ENCODE measurements at places on chromosomes 13 and 19. TPM values are rescaled to one million over a fixed set of nuclear protein-coding genes. Genes with fewer than 3 reads are reported as not detected.

DNA sequence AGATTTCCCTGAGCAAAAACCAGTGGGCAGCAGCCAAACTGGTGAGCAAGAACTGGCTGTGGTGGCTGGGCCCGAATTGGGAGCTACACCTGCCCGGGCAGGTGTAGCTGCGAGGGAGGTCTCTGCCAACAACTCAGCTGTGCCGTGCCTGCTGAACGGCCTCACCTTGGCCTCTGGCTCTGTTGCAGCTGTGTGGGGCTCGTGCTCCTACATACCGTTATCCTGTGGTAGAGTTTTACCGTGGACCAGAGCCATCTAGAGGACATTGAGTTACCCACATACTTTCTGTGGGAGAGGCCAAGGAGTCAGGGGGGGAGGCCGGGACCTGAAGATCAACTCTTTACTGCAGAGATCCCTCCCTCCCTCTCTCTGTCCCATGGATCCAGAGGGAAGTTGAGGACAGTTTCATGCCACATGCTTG is 113.2 kb downstream of the TM9SF2 start:
- no peak for DNase-seq

- no peak for DNase-seq
Observed at GRCh38 chr13:44211286-44211685, 162.3 kb upstream of the SERP2 start.

DNA sequence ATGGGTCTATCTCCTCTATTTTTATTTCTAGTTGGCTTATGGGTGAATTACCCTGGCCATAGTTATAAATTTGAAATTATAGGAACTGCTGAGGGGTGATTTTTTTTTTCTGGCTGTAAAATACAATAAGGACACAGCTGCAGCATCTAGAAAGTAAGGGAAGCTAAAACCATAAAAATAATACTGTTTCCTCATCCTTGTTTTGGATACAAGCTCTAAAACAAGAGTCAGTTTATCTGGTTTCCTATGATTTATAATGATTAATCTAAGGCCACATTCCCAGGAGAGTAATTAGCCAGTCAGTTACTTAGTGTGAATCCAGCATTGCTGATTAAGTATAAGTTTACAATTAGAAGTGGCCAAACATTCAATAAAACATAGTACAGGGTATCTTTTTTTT is 219.1 kb upstream of the NBEA start:
- DNase-seq, result no peak

DNA sequence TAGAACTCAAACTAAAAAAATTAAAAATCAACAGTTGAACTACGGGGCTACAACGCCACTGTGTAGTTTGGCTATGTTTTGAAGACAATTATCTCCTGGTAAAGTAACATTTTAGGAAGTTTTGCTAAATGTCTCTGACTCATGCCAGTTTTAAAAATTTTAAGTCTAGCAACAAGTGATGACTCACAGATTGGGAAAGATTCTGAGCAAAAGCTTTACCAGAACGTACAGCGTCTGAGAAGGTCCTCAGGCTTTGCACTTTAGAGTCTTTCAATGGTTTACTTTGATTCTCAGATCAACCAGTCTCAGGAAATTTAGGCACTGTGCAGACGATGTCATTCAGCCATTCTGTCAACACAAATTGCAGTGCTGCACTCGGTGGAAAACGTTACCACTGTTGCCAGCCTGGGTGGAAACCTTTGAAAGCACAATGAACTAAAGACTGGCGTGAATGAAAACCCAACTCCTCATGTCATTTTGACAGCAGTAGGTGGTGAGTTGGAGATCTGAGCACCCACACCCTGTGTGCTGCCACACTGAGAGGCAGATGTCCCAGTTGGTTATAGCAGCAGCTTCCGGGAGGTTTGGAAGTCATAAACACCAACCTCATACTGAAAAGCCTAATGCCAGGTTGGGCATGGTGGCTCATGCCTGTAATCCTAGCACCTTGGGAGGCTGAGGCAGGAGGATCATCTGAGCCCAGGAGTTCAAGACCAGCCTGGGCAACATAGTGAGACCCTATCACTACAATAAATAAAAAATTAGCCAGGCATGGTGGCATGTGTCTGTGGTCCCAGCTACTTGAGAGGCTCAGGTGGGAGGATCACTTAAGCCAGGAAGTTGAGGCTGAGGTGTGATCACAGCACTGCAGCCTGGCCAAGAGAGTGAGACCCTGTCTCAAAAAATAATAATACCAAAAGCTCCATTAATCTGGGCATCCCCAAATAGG is 6.3 kb upstream of the WTIP start:
- DNase-seq, result no peak

IQCN gene
- total RNA-seq, result 0.35 TPM

- no peak for DNase-seq
Observed at GRCh38 chr13:57128909-57129308, 11.8 kb upstream of the PRR20A start.

ZNF730 gene
- not detected for total RNA-seq

DNA sequence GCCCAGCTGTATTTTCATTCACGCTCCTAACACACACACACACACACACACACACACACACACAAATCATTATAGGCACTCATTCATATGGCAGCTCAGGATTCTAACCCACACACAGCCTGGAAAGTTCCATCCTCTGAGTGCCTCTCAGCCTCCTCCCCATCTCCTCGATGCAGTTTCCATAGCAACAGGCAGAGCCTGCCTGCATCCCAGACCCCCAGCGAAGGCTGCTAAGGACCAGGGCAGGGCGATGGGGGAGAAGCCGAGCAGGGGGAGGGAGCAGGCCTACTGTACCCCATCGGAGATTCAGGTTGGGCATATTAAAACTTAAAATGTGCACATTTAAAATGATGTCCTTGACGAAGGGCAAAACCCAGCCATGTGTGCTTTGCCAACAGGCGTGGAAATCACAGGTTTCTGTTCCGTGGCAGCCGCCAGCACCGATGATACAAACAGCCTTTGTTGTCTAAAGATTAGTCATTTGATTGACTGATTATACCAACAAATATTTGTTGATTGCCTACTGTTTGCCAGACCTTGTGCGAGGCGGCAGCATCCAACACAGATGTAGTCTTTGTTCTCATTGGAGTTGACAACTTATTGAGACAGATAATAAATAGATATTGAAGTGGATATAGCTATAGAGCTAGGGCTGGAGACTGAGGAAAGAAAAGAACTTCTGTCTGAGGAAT is 43.8 kb upstream of the USP29 start:
- no peak for DNase-seq

MAP4K1 gene
- total RNA-seq, result 1.3 TPM

- peak; percentile 94 for DNase-seq
Observed at GRCh38 chr19:16247353-16248182, 49.9 kb downstream of the AP1M1 start.

ZNF284 gene
- 1.6 TPM for total RNA-seq

GRCh38 chr19:50324331-50324730 is 4.8 kb downstream of the KCNC3 start:
- DNase-seq, result no peak

RELB gene
- total RNA-seq, result 2.9 TPM

GRCh38 chr19:3944018-3944721 is 11.3 kb downstream of the NMRK2 start:
- DNase-seq, result no peak

DNA sequence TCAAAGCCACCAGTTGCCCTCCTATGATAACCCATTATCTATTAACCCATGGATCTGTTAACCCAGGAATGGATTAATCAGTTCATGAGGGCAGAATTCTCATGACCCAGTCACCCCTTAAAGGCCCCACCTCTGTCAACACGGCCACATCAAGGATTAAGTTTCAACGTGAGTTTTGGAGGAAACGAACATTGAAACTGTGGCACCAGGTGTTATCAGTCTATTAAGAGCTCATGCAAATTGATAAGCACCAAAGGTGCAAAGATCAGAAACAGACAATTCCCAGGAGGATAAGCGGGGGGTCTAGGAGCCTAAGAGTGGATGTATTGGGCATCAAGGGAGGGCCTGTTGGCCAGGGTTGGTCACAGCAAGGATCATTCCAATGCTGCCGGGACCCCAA is 19.9 kb upstream of the ELAVL1 start:
- no peak for DNase-seq

SCAF1 gene
- total RNA-seq, result 42.0 TPM

- no peak for DNase-seq
Observed at GRCh38 chr19:40344422-40344821, 3.8 kb downstream of the C19orf47 start.

Measured in Right ventricle myocardium superior (tissue), 1 donor.